ENCODE measurements at places on chromosomes 3 and 15.

DNA sequence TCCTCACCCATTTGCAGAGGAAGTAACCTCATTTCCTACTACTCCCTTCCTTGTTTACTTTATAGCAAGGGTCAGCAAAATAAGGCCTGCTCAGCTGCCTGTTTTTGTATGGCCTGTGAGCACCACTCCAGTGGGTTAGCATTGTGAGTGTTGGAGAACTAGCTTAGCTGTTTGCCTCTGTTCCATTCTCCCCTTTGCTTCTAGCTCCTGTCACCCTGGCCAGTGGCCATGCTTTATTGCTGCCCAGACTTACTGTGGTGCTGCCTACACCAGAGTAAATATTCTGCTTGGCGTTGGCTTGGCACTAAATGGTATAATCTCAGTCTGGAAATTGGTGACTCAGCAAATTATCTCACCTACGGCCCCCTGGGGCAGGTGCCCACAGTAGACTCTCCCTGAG lies 8.8 kb downstream of the PDCD6IP start:
- no peak for DNase-seq

GRCh38 chr3:45597171-45597570 lies 2.6 kb downstream of the LIMD1 start:
- DNase-seq, result no peak

GRCh38 chr15:44535523-44536301 lies 1.2 kb upstream of the EIF3J start:
- DNase-seq, result no peak

DNA sequence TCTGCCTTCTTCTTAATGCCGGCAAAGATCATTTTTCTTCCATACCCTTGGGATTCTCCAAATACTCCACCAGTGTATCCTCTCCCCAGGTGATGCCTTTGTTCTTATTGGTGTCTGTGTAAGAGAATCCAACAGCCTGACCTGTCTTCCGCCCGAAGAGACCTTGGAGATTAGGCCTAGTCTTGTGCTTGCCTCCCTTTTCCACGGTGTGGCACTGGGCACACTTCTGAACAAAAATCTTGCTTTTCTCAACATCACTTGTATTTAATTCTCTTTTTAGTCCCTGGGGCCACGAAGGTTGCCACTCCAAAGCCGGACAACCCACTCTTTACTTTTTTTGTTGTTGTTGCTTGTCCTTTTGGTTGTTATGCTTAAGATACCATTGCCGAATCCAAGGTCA lies 14.0 kb upstream of the EMC3 start:
- no peak for DNase-seq

GRCh38 chr3:65685621-65686235 lies 353.0 kb downstream of the MAGI1 start:
- DNase-seq, result no peak

All from GM12878 (cell line).